ENCODE measurements at places on chromosomes 6 and 20. TPM values are rescaled to one million over a fixed set of nuclear protein-coding genes. Genes with fewer than 3 reads are reported as not detected.

DNA sequence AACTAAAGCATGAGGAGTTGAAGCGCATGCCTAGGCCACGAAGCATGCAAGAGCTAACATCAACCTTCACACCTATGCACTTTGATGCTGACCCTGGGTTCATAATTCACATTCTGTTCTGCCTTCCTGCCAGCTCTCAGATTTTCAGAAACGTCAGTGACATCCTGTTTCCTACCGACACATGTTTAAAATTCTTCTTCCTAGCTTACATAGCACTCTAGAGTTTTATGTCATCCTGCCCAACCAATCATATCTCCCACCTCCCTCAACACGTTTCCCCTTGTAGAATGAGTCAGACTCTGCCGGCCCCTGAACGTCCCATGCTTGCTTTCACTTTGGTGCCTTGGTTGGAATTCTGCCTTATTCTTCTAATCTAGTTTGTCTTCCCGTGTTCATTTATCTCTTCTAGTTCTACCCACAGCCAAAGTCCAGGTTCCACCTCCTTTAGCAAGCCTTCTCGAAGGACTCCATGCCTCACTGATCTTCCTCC, 97.2 kb upstream of the MAP7 start:
- no peak for DNase-seq

Gene UQCC2
- 64.7 TPM for polyA plus RNA-seq

- DNase-seq = no peak
Measured at GRCh38 chr6:41545247-41545702, 906 bp upstream of the FOXP4 start.

- no peak for DNase-seq
Measured at GRCh38 chr20:61989741-61990140, 75.9 kb downstream of the TAF4 start.

- no peak for DNase-seq
Measured at GRCh38 chr6:148140772-148141557, 201.7 kb upstream of the SASH1 start.

GRCh38 chr6:47890326-47890875, 108.6 kb downstream of the OPN5 start:
- no peak for DNase-seq

Gene COL12A1
- polyA plus RNA-seq = 585 TPM

GRCh38 chr6:26028746-26029569, 58.3 kb upstream of the HFE start:
- no peak for DNase-seq

DNA sequence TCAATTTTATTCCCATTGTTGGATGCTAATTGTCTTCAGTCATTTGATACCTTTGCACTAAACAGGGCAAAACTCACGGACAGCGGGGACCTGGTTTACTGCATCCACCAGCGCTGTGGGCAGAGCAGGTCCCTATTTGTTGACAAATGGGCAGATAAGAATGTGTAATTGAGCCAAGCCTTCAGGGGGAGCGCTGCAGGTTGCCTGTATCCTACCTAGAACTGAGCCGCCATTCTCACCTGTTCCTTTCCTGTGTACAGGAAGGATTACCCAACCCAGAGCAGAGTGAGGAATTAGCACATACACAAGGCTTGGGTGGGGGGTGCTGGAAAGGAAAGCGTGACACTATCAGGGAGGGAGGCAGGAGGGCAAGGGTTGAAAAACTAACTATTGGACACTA, 89.1 kb upstream of the FOXA2 start:
- DNase-seq = no peak

Gene SLC22A3
- polyA plus RNA-seq = not detected

DNA sequence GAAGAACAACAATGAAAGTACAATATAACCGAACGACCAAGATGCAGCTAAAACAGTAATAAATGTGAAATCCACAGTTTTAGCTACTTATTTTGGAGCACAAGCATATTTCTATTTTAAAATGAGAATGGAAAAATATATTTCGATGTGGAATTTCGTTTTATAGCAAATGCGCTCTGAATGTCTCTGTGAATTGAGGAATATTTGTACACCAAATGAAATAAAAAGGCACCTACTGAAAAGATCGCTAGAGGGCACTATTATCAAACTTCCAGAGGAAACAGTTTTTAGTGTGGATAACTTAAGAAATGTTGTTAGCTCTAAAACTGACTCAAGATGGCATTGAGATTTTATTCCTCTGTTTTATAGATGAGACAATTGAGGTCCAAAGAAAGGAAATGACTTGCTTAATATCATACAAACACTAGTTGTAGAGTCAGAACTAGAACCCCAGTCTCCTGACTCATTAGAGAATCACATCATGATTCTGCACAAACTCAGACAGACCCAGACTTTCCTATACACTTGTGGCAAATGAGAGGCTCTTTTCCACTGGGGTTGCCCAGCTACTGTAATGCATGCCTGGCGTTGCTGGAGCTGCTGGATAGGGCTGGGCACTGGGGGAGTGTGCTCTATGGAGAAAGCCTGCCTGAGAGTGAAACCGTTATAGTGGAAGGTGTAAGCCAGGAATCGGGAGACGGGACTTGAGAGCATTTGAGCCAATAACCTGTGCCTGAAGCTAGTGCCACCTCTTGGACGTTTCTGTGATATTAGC, 51.9 kb downstream of the GCLC start:
- DNase-seq = peak; percentile 55

Gene ZNF334
- 15.1 TPM for polyA plus RNA-seq

DNA sequence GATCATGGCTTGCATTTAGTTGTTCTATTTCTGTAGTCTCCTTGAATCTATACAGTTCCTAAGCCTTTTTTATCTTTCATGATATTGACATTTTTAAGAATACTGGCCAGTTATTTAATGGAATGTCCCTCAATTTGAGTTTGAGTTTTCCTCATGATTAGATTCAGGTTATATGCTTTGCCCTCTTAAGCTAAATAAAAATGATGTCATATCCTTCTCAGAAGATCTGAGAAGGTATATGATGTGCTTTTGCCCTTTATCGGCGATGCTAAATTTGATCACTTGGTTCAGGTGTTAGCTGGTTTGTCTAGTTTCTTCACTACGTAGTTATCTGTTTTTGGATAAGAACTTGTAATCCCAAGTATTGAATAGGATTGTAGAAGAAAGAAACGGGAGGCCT, 509.8 kb upstream of the SOX4 start:
- no peak for DNase-seq

Gene MOXD1
- polyA plus RNA-seq = 4.7 TPM

All from muscle of arm (tissue), 14 donors.